DMS53 (cell line): ENCODE measurements at places on chromosomes 7 and 10.

GRCh38 chr7:24572393-24572996, 757 bp upstream of the PALS2 start:
- DNase-seq: peak; percentile 83

DNA sequence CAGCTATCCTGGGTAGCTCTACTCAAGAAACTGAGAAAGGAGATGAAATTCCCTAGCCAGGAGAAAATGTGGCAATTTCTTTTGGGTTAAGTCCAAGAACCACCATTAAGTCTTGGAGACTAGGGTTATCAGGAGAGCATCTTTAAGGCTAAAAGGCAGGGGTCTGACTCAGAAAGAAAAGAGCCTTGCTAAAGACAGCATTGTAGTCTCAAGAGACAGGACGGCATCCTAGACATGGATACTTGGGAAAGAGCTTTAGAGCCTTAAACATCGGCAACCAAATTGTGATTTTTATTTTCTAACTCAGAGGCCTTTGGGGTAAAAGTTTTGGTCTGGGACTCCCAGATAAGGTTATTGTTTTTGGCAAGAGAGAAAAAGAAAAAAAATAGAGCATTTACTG, 83.1 kb downstream of the FAS start:
- DNase-seq: no peak

- DNase-seq: no peak
These were observed 40.9 kb upstream of the ELAPOR2 start for GRCh38 chr7:87100326-87100725.

GRCh38 chr10:110434489-110435096, 63.1 kb upstream of the DUSP5 start:
- DNase-seq: no peak

- no peak for DNase-seq
These were observed 436.1 kb downstream of the TYW1 start for GRCh38 chr7:67432536-67433234.
